DMS153 (cell line): ENCODE measurements at places on chromosomes 6 and 20.

DNA sequence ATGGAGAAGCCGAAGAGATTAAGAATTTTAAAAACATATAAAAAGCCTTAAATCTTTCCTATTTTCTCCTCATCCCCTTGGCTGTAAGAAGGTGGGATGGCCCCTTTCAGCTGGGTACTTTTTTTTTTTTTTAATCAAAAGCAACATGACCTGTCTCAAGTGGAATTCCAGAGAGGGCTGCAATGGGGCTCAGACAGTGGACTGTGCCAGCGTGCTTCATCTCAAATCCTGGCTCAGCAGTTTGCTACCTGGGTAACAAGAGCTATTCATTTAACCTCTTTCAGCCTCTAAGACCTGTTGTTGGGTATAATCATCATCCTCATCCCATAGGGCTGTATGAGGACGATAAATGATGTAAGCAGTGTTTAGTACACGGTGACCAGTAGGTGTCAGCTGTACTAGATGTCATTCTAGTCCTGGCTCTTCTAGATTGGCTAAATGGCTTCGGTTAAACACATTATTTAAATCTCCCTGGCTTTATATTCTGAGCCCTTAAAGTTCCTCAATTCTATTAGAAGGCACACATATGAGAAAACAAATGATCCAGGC lies 6.9 kb upstream of the PPP1R3G start:
- DNase-seq: no peak

DNA sequence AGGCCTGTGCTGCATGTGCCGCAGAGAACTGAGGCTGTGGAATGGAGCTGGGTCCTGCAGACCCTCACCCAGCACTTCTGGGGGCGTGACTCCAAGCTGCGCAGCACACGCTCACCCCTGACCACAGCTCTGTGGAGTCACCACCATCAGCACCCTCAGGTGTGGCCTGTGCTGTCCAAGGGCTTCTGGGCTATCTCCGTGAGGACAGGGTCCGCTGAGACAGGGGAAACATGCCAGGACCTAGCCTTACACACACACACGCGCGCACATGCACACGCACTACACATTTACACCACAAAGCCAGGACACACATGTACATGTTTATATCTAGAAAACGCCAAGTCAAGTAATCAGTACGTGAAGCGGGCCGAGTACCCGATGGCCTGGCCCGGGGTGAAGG lies 26.8 kb upstream of the TCFL5 start:
- DNase-seq: no peak

- DNase-seq: no peak
These were observed 23.3 kb downstream of the EDN3 start for GRCh38 chr20:59323731-59324130.

DNA sequence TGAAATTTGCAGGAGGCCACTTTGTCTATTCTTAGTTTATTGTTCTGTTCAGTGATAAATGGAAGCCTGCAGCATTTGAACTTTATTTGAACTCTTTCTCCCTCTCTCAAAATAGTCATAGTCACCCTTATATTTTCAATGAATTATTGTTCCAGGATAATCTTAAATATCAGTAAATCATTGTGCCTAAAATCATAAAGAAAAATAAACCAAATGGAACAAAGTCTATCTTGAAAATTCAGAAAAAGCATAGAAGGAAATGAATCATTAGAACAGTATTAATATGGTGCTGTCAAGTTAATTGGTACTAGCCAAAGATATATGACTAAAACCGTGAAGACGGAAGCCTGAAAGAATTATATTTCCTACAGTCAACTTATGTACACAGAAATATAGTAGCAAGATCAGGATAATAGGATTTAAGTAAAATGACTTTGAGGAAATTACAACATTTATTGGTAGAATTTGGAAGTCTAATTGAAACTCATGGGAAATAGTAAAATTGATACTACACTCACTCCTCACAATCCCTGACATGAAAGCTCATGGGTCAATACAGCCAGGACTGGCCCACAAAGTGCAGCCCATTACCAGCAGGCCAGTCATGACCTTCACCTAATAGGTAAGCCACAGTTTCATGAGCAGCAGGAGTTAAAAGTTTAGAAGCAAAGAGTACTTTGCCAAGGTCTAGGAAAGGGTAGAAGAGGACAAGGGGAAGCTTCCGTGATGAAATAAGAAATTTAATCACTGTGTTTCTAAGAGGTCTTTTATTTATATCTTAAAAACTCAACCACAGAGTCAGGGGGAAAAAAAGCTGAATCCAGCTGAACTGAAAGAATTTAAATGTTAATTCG lies 119.9 kb upstream of the ENPP5 start:
- no peak for DNase-seq

DNA sequence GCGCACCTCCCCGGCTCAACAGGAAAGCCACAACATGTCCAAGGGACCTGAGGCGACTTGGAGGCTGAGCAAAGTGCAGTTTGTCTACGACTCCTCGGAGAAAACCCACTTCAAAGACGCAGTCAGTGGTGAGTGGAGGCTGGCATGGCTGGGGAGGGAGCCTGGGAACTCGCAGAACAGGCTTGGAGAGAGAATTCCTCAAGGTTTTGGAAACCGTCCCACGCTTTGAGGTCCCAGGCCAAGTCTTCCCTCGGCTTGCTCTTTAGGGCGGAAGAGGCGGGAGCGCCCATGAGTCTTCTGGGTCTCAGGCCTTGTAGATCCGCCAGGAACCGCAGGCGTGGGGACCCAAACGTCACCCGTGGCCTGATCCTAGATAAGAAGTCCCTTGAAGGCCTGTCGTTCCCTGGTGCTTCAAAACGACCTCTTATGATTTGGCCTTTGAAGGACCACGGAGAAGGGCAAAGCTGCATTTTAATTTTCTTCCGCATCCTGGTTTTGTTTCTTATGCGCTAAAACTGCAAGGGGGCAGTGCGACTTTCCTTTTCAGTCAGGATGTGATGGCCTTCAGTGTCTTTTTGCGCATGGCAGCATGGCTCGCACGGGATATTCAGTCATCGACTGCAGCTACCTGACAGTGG lies 2.0 kb downstream of the LAMP5 start:
- no peak for DNase-seq
